ENCODE measurements at places on chromosomes 16 and 17. TPM values are rescaled to one million over a fixed set of nuclear protein-coding genes. Genes with fewer than 3 reads are reported as not detected.

Gene CTRB2
- not detected for total RNA-seq

Gene SPIRE2
- 15.4 TPM for total RNA-seq

DNA sequence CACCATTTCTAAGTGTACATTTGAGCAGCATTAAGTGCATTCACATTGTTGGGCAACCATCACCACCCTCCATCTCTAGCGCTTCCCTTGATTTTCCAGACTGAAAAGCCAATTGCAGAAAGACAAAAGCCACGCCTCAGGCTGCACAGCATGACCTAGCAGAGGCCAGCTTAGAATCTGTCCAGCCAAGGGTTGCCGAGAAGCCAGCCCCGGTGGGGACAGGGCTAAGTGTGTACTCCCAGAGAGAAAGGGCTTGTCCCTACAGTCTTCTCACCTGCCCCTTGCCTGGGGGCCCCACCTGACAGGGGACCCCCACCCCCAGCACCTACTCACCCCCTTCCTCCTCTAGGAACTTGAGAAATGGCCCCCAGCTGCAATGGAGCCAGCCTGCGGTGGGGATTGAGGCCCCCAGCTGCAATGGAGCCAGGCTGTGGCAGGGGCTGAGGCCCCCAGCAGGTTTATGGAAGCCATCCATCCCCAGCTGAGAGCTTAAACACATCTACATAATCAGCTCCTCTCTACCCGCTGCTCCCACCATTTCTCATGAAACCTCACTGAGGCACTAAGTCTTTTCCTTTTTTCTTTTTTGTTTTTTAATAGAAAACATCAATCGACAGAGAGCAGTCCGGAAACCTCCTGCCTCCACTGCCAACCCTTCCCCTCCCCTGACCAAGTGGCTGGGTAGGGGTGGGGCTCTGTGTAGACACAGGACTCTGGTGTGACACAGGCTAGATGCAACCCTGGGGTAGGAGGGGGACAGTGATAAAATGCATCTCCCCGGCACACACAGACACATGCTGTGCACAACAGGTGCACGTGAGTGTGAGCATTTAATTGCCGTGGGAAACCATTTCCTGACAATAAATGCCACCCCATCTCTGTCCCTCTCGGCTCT, 77.9 kb downstream of the CCT6B start:
- DNase-seq, result no peak

DNA sequence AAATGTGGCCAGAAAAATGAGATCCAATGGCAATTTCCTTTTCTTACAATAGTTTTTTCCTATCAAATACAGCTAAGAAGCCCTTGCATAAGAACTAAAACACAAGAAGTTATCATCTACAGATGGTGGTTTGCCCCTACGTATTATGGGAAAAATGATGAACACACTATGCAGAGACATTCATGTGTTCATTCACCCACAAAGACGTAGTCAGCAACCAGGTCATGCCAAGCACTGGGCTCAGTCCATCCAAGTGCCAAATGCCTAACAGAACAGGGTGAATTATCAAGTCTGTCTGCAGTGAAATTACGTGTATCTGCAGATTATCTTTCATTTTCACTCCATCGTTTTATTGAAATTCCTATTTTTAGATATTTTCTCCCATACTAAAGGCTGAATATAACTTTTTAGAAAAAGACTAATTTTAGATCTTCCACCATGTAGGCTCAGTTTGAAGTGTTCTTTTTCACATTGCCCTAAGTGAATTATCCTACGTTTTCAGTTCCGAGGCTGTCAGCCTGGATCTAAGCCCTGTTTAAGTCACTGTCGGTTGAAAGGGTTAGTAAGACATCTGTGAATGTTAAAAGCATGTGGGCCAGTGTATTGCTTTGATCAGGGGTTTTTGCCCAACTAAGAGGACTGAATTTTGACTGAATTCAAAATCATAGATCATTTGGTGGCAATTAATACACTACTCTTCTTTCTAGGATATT, 78.1 kb upstream of the DHX40 start:
- no peak for DNase-seq

DNA sequence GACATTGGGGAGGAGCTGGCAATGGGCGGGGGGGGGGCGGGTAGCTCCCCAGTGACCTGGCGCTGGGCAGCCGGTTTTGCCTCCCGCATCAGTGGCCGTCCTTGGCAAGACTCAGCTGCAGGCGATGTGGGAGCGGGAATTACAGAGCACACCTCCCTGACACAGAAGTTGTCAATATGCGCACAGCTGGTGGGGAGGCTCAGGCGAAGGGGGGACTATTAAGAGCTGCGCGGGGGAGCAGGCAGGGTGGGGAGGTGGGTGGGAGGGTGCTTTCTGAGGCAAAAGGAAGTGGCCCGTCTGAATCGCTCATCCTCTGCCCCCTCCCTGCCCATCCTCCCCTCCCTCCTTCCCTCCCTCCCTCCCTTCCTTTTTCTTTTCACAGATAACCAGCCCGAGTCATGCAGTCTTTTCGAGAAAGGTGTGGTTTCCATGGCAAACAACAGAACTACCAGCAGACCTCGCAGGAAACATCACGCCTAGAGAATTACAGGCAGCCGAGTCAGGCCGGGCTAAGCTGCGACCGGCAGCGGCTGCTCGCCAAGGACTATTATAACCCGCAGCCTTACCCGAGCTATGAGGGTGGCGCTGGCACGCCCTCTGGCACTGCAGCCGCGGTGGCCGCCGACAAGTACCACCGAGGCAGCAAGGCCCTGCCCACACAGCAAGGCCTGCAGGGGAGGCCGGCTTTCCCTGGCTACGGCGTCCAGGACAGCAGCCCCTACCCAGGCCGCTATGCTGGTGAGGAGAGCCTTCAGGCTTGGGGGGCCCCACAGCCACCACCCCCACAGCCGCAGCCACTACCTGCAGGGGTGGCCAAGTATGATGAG, 44.0 kb downstream of the SREBF1 start:
- no peak for DNase-seq

Gene HOXB7
- total RNA-seq, result not detected

Gene RASD1
- total RNA-seq, result 1.8 TPM

- no peak for DNase-seq
These were observed 54.9 kb downstream of the SIAH1 start for GRCh38 chr16:48330189-48330840.

Gene KCNH4
- total RNA-seq, result 0.47 TPM

Gene TMC6
- total RNA-seq, result 73.1 TPM

Gene CMTM1
- total RNA-seq, result 2.0 TPM

Gene SGCA
- total RNA-seq, result not detected

- no peak for DNase-seq
These were observed 452.6 kb upstream of the CDH11 start for GRCh38 chr16:65574326-65574966.

GRCh38 chr17:14997290-14997689, 267.8 kb downstream of the PMP22 start:
- DNase-seq, result no peak
